Activated CD8-positive, alpha-beta memory T cell treated with anti-CD3 and anti-CD28 coated beads for 1 hour (primary cell): ENCODE measurements at places on chromosomes 4 and X.
A peak's percentile ranks its signal among the peaks of the same experiment; 100 is the strongest.

GRCh38 chr4:108906006-108906405 lies 143.2 kb upstream of the ETNPPL start:
- DNase-seq, result no peak

DNA sequence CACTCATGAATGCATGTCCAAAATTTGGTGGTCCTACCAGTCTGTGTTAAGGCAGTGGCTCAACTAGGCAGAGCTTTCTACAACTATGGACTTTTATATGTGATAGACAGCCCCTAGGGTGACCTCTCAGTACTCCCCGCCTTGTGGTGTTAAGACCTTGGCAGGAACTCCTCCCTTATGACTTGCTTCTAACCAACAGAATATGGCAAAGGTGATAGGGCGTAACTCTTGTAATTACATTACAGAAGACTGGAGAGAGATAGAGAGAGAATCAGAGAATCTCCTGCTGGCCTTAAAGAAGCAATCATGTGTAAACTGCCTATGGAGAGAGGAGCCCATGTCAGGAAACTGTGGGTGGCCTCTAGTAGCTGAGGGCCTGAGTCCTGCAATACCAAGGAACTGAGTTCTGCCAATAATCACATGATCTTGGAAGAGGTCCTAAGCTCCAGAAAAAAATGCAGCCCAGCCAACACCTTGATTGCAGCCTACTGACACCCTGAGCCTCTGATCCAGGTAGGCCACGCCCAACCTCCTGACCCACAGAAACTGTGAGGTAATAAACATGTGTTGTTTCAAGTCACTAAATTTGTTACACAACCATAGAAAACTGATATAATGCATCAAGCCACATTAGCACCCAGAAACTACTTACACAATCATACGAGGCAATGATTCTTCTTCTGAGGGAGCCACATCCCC lies 68.9 kb downstream of the INPP4B start:
- no peak for DNase-seq

DNA sequence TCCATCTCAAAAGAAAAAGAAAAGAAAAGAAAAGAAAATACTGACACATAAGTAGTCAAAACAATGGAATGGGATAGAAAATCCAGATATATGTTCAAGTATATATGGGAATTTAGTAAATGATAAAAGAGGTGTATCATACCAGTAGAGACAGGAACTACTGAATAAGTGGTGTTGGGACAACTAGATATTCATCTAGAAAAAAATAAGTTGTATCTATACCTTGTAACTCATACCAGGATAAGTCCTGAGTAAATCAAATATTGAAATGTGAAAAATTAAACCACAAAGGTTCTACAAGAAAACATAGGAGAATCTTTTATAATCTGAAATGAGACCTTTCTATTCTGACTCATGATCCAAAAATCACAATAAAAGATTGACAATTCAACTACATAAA lies 58.5 kb downstream of the RBM47 start:
- DNase-seq, result no peak

DNA sequence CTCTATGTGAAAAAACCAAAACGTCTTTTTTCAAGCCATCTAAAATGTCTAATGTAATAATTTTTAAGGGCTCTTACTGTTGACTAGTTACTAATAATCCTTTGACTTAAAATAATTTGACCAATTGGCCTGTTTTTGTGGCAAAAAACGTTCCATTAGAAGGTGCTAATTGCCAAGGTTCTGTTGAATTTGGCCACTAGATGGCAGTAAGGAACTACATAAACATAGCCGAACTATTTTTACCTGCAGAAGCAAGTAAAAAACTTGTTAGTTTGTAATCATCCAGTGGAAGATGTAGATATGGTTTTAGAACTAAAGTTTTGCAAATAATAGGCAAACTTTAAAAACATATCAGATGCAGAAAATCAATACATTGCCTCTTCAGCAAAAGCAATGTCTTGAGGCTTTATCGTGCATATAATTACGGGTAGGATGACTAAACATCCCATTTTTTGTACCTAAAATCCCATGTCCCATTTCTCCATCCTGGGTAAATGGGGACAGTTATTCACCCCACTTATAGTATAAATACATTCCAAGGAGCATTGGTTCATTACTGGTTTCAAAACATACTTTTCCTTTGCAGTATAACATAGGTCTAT lies 57.6 kb downstream of the PROM1 start:
- no peak for DNase-seq

DNA sequence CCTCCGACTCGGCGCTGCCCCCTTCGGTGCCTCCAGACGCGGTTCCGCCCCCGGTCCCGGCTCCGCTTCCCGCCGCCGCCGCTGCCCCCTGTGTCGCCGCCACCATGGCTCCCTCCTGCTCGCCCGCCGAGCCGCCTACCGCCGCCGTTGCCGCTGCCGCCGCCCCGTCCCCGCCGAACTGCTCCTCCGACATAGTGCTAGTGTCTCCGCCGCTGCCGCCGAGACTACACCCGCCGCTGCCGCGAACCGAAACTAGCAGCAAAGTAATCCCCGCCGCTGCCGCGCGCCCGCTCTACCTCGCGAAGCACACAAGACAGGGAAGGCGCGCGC lies 340 bp downstream of the HNRNPD start:
- no peak for DNase-seq

DNA sequence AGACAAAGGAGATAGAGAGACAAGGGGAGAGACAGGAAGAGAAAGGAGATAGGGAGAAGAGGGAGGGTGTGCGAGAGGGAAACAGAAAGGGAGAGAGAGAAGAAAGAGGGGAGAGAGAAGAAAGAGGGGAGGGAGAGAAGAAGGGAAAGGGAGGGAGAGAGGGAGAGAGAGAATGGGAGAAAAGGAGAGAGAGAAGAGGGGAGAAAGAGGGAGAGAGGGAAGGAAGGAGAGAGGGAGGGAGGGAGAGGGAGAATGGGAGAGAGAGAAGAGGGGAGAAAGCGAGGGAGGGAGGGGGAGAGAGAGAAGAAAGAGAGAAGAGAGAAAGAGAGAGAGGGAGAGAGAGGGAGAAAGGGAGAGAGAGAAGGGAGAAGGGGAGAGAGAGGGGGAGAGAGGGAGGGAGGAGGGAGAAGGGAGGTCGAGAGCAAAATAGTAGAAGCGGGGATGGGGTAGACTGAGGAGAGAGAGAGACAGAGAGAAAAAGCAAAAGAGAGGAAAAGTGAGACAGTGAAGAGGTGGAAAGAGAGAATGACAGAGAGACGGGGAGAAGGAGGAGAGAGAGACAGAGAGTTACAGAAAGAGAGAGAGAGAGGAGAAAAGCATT lies 218.2 kb downstream of the DHRSX start:
- no peak for DNase-seq

GRCh38 chr4:102809691-102810090 lies 17.7 kb downstream of the UBE2D3 start:
- no peak for DNase-seq

- no peak for DNase-seq
These were observed 107.4 kb downstream of the AFF1 start for GRCh38 chr4:87042221-87042620.

- DNase-seq, result peak; percentile 40
These were observed 41.0 kb upstream of the GATB start for GRCh38 chr4:151801547-151802516.

DNA sequence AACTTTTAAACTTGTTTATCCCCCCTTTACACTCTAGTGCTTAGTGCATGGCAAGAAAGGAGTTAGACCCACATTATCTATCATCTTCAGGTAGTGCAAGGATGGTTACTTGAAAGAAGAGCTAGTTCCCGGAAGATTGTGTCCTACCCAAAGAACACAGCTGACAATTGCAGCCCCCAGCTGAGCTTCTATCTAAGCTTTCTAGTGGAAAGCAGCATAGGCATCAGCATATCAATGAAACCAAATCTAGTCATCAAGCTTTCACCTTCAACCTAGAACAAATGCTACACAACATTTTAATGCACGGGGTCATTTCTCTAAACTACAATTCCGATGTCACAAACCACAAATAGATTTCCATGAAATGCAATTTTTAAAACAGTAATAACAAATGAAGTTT lies 88.9 kb upstream of the TFDP3 start:
- no peak for DNase-seq

- no peak for DNase-seq
These were observed 854 bp downstream of the RNF113A start for GRCh38 chrX:119870626-119871131.

GRCh38 chr4:121824950-121825349 lies 1.3 kb upstream of the CCNA2 start:
- no peak for DNase-seq

GRCh38 chrX:100643956-100644860 lies at the start of gene SRPX2:
TSS of gene SRPX2 (plus strand) at chrX:100644199. CDS start at chrX:100646323, 2,124 bp downstream.
- DNase-seq, result no peak

DNA sequence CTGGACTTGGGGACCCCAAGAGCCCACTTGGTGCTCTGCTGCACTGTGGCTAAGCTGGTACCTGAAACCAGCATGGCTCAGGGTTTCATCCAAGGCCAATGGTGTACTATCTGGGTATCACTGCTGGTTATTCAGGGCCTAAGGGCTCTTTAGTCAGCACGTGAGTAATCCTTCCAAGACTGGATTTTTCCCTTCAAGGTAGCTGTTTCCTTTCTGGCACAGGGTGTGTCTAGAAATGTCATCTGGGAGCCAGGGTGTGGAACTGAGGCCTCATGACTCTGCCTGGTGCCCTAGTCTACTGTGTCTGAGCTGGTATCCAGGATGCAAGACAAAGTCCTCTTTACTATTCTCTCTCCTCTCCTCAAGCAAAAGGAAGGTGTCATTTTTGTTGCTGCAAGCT lies 99.0 kb upstream of the QRFPR start:
- DNase-seq, result no peak

GRCh38 chr4:82069883-82070638 lies 303.7 kb downstream of the HNRNPD start:
- DNase-seq, result no peak

GRCh38 chr4:142832022-142832421 lies 14.1 kb downstream of the INPP4B start:
- no peak for DNase-seq

DNA sequence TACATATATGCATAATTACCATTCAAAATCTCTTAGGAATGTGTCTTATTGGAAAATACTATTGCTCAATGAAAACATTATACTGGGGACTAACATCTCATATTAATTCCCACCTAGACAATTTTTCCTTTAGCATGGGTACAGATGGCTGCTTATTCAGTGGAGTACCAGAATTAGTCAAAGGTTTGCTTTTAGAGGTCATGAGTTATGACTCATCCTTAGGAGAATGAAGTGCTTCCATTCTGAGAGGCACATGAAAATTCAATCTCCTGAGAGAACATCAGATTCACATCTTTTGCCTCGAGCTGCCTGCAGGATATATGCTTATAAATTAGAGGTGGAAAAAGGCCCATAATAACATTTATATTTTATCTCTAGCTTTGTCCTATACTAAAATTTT lies 378.0 kb upstream of the DMD start:
- no peak for DNase-seq

DNA sequence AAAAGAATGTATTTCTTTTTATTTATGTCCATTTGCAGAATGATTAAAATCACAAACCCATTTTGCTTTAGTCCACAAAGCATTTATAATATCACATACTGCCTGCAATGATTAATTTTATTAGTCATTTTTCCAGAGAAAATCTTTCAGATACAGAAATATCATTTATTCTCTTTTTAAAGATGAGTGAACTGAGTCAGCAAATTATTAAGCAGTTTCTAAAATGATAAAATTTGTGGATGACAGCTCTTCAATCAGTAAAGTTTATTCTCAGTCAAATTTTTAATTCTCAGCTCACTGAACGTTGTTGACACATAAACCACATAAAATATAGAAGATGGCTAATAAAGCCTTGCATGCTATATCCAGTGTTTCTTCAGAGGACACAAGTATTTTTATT lies 485.5 kb downstream of the PRR32 start:
- no peak for DNase-seq

- DNase-seq, result no peak
These were observed 7.9 kb downstream of the CCDC22 start for GRCh38 chrX:49243166-49243565.
